ENCODE measurements at places on chromosomes 7 and 10. TPM values are rescaled to one million over a fixed set of nuclear protein-coding genes. Genes with fewer than 3 reads are reported as not detected.

IFIT2 gene
- 5.9 TPM for total RNA-seq

WIPF3 gene
- total RNA-seq, result not detected

SEMA3C gene
- total RNA-seq, result not detected

CHAT gene
- not detected for total RNA-seq

SYT15 gene
- total RNA-seq, result 1.2 TPM

TMEM176A gene
- total RNA-seq, result not detected

KIN gene
- 12.5 TPM for total RNA-seq

CPA4 gene
- total RNA-seq, result not detected

VSTM2A gene
- not detected for total RNA-seq

TAS2R41 gene
- not detected for total RNA-seq

PLEKHA8 gene
- total RNA-seq, result 8.4 TPM

ASIC3 gene
- total RNA-seq, result 6.0 TPM

SLC16A9 gene
- 0.68 TPM for total RNA-seq

PIK3AP1 gene
- total RNA-seq, result 3.1 TPM

OR2A12 gene
- not detected for total RNA-seq

SLC26A5 gene
- not detected for total RNA-seq

FFAR4 gene
- not detected for total RNA-seq

UNCX gene
- total RNA-seq, result not detected

NPY4R2 gene
- not detected for total RNA-seq

HYAL4 gene
- not detected for total RNA-seq

CDC14C gene
- not detected for total RNA-seq

ATOH7 gene
- total RNA-seq, result not detected

CC2D2B gene
- total RNA-seq, result 0.64 TPM

SVOPL gene
- 1.0 TPM for total RNA-seq

RNF133 gene
- not detected for total RNA-seq

HECW1 gene
- not detected for total RNA-seq

CABCOCO1 gene
- total RNA-seq, result not detected

PAPOLB gene
- not detected for total RNA-seq

GATA3 gene
- total RNA-seq, result 163 TPM

HHEX gene
- 0.11 TPM for total RNA-seq

MDFIC gene
- 90.1 TPM for total RNA-seq

TCAF2 gene
- total RNA-seq, result 21.3 TPM

HOXA6 gene
- total RNA-seq, result not detected

ZNF394 gene
- 48.5 TPM for total RNA-seq

NACAD gene
- total RNA-seq, result 0.02 TPM

RAMP3 gene
- total RNA-seq, result not detected

SPDYE5 gene
- total RNA-seq, result not detected

AKR1C4 gene
- not detected for total RNA-seq

MAGI2 gene
- total RNA-seq, result not detected

STRIP2 gene
- 21.0 TPM for total RNA-seq

CFAP70 gene
- total RNA-seq, result 0.25 TPM

NME8 gene
- not detected for total RNA-seq

EBLN1 gene
- not detected for total RNA-seq

CALHM2 gene
- 78.3 TPM for total RNA-seq

FGL2 gene
- 5.2 TPM for total RNA-seq

GCK gene
- 0.25 TPM for total RNA-seq

FZD8 gene
- 0.41 TPM for total RNA-seq

PPP1R17 gene
- not detected for total RNA-seq

RBP3 gene
- total RNA-seq, result not detected

MRLN gene
- not detected for total RNA-seq

ANXA8 gene
- 5.8 TPM for total RNA-seq

ANXA8L1 gene
- total RNA-seq, result 0.86 TPM

CASP7 gene
- 30.4 TPM for total RNA-seq

TMEM229A gene
- total RNA-seq, result not detected

BTBD16 gene
- total RNA-seq, result not detected

PPP1R3C gene
- not detected for total RNA-seq

CALCR gene
- not detected for total RNA-seq

All from T-helper 2 cell treated with Interferon-gamma antibody and Interleukin-4, amounts not matched to agents 100 ng/mL and 5 ng/mL, for 36 hours (primary cell).